ENCODE measurements at places on chromosomes 5 and 9.

DNA sequence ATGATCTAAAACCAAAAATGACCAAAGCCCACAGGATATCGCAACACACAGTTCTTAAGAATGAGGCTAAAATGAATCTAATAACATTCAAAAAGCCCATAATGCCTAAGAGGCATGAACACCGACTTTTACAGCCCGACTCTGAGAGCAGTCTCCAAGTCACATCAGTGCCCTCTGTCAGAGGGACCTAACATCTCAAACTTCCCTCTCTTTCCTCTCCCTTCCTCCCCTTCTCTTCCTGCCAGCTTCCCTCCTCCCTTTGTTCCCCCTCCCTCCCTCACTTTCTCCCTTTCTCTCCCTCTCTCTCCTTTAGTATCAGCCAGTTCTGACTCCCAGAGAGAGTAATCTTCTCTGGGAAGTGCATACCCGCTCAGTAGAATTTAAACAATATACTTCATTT is 154.4 kb downstream of the GLIS3 start:
- no peaks in the 10 kb centered on the region for H3K27me3 ChIP-seq
- DNase-seq, result no peak
- no peak overlapping the region for H3K4me3 ChIP-seq
- peak overlapping the region; percentile 73 for H3K27ac ChIP-seq

DNA sequence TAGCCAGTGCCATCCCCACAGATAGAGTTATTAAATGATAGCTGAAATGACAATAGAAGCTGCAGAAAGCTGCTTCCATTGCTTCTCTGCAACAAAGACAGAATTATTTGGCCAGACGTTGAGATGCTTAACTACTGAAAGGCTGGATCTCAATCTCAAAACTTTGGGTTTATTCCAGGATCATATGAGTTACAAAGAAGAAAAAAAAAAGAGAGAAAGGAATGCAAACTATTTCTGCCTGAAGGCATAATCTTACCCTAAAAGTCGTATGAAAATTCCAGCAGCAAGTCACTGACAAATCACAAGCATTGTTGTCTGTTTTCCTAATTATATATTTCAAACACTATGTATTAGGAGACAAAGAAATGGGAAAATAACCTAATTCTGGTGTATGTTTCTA is 12.8 kb upstream of the TYRP1 start:
- H3K27me3 ChIP-seq, result no peaks in the 10 kb centered on the region
- H3K4me3 ChIP-seq, result no peak overlapping the region
- H3K36me3 ChIP-seq, result no peaks in the 10 kb centered on the region
- DNase-seq, result no peak

GRCh38 chr5:61563401-61563800 is 231.3 kb downstream of the ZSWIM6 start:
- DNase-seq, result no peak
- H3K27me3 ChIP-seq, result no peaks in the 10 kb centered on the region
- no peak overlapping the region for H3K4me3 ChIP-seq
- no peaks in the 10 kb centered on the region for H3K36me3 ChIP-seq
- no peaks in the 10 kb centered on the region for H3K4me1 ChIP-seq
- H3K27ac ChIP-seq, result no peak overlapping the region

- no peaks in the 10 kb centered on the region for H3K4me1 ChIP-seq
- H3K27me3 ChIP-seq, result no peaks in the 10 kb centered on the region
- H3K4me3 ChIP-seq, result no peak overlapping the region
- DNase-seq, result no peak
Measured at GRCh38 chr9:81656004-81656403, 33.3 kb downstream of the TLE1 start.

DNA sequence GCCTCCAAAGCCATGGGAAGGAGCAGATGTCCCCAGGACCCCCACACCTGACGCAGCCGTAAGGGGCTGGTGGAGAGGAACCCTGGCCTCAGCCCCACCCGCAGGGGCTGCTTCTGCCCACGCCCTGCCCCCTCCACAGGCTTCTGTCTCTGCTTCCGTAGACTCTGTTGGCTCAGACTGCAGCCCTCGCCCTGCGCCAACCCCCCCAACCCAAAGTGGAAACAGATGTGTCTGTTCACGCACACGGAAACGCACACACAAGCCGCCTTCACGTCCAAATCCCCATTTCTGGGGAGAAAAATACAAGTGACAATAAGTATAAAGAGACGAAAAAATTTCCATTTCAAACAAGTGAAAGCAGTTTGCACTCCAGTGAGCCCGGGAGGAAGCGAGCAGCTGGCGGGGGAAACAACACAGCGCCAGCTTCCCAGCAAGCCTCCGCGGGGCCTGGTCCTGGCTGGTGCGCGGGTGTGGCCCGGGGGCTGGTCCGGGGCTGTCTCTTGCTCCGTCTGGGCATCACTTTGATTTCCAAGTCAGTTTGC is 32.6 kb upstream of the RXRA start:
- no peaks in the 10 kb centered on the region for H3K36me3 ChIP-seq
- no peaks in the 10 kb centered on the region for H3K27me3 ChIP-seq
- H3K27ac ChIP-seq, result peak overlapping the region; percentile 99
- no peak overlapping the region for H3K4me3 ChIP-seq
- peaks cover 38% of the 10 kb centered on the region for H3K4me1 ChIP-seq

- no peaks in the 10 kb centered on the region for H3K4me1 ChIP-seq
- DNase-seq, result no peak
- no peak overlapping the region for H3K27ac ChIP-seq
- H3K4me3 ChIP-seq, result no peak overlapping the region
- peaks cover 14% of the 10 kb centered on the region for H3K36me3 ChIP-seq
Measured at GRCh38 chr9:34405719-34406118, 29.0 kb upstream of the MYORG start.

DNA sequence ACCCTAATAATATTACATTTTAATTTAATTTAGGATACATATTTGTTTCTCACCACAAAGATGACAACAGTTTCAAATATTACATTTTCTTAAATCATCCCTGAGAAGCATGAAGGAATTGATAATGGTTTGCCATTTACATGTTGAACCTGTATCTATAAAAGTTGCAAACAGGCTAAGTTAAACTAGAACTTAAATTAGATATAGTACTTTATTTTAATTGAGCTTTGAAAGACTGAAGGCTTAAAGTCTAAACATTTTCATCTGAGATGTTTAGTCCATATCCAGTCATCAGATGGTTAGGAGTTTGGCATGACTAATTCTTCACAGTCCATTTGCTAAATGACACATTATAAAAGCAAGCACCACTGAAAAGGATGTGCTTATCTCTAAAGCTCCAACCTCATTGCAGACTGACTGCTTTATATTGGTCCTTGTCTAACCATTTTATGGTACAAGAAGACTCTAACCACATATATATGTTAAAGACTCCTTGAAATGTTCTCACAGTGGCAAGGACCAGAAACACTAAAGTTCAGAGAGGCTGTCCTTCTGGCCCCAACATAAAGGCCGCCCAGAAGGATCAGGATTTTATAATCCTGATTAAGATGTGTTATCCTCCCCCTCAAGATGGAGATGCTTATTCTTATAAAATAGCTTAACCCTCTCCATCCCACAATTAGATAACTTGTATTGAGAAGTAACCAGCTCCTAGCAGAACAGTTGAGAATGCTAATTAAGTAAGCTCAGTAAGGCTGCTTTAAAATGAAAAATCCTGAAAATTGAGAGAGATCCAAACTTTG is 25.8 kb downstream of the WNT8A start:
- H3K27ac ChIP-seq, result no peak overlapping the region
- H3K4me3 ChIP-seq, result no peak overlapping the region
- no peak for DNase-seq
- H3K36me3 ChIP-seq, result no peaks in the 10 kb centered on the region
- no peaks in the 10 kb centered on the region for H3K27me3 ChIP-seq
- no peaks in the 10 kb centered on the region for H3K4me1 ChIP-seq

DNA sequence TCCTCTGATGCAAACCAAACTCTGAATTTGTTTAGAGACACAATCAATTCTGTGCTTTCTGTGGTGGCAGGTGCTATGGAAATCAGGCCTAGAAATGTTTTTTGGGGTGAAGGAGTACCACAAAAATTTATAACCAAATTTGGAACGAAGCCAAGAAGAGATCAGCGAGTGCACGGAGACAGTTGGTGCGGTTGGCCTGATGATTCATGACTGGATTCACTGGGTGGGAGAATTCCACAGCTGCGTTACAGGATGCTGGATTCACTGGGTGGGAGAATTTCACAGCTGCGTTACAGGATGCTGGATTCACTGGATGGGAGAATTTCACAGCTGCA is 135.6 kb upstream of the IRX4 start:
- H3K27ac ChIP-seq, result no peak overlapping the region
- no peak overlapping the region for H3K4me3 ChIP-seq
- DNase-seq, result no peak
- peaks cover 22% of the 10 kb centered on the region for H3K27me3 ChIP-seq

GRCh38 chr5:165263536-165263935 is 1758.1 kb downstream of the MAT2B start:
- no peak for DNase-seq
- no peaks in the 10 kb centered on the region for H3K36me3 ChIP-seq
- H3K27me3 ChIP-seq, result no peaks in the 10 kb centered on the region
- H3K4me3 ChIP-seq, result no peak overlapping the region
- H3K4me1 ChIP-seq, result no peaks in the 10 kb centered on the region
- no peak overlapping the region for H3K27ac ChIP-seq

- no peaks in the 10 kb centered on the region for H3K4me1 ChIP-seq
- no peak for DNase-seq
- H3K27me3 ChIP-seq, result no peaks in the 10 kb centered on the region
Measured at GRCh38 chr9:115165233-115165632, 47.3 kb upstream of the TNC start.

- H3K27ac ChIP-seq, result no peak overlapping the region
- no peak for DNase-seq
- H3K36me3 ChIP-seq, result no peaks in the 10 kb centered on the region
- H3K4me3 ChIP-seq, result no peak overlapping the region
- no peaks in the 10 kb centered on the region for H3K27me3 ChIP-seq
Measured at GRCh38 chr5:17880869-17881268, 246.6 kb downstream of the TAF11L14 start.

DNA sequence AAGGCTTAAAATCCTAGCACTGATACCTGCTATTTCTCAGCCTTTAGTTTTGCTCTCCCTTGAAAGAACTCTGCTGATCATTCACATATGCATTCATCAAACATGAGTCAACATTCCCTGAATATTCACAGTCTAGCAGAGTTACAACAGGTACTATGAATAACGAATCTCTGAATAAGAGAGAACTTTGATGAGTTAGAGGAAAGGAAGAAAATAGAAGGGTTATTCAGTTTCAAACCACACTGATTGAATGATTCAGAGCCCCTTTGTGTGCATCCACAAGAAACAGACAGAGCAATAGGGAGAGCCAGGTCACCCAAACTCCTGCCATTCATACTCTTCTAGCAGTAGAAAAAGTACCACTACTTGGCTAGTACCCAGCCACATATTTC is 36.0 kb downstream of the FOXD1 start:
- peaks cover 2% of the 10 kb centered on the region for H3K4me1 ChIP-seq
- H3K27ac ChIP-seq, result peak overlapping the region; percentile 64
- H3K4me3 ChIP-seq, result no peak overlapping the region
- H3K36me3 ChIP-seq, result no peaks in the 10 kb centered on the region

GRCh38 chr9:110820381-110820780 is 151.8 kb downstream of the MUSK start:
- no peaks in the 10 kb centered on the region for H3K4me1 ChIP-seq
- H3K27me3 ChIP-seq, result no peaks in the 10 kb centered on the region
- DNase-seq, result no peak
- no peak overlapping the region for H3K27ac ChIP-seq
- no peaks in the 10 kb centered on the region for H3K36me3 ChIP-seq
- no peak overlapping the region for H3K4me3 ChIP-seq
